ENCODE measurements at places on chromosomes 2 and 18.
A peak's percentile ranks its signal among the peaks of the same experiment; 100 is the strongest.

- DNase-seq = no peak
Measured at GRCh38 chr2:161100211-161100895, 59.9 kb upstream of the TANK start.

DNA sequence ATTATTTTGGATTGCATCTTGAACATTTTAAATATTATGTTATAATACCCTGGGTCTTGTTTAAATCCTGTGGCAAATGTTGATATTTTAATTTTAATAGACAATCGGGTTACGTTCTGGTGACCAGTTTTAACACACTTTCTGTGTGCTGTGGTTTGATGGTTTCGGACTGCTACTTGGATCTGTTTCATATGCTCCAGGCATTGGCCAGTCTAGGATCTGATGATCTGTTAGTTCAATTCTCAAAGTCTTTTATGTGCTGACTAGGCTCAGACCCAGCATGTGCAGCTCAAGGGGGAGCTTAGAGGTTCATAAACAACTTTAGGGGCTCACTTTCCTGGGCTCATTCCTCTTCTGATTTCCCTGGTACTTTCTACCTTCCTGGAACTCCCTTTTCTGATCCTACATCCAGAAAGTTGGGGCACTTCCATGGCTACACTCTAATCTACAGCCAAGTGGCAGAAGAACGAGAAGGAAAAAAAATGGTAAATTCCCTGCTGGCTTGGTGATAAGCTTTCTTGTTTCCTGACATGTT is 5.0 kb upstream of the ZBTB14 start:
- DNase-seq = no peak

GRCh38 chr2:130336877-130337734 is 5.6 kb upstream of the IMP4 start:
- peak; percentile 56 for DNase-seq

- no peak for DNase-seq
Measured at GRCh38 chr18:67428805-67429204, 87.7 kb downstream of the DSEL start.

DNA sequence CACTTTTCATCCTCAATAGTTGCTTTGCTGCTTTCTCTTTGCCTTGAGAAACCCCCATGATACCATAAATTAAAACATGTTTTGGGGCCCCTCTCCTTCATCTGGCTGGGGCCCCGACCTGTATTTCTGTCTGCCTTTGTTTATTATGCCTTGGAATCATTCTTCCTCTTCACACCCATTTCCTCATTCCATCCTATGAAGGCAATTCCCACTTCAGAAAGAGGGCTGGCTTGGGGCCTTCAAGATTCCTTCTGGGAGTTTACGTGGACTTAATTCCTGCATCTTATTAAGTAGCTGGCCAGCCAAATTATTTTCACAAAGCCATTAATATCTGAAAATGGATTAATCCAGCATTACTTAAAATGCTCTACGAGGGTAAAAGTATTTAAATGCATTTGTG is 6.8 kb upstream of the LRRTM1 start:
- no peak for DNase-seq

- DNase-seq = no peak
Measured at GRCh38 chr2:43075811-43076585, 150.4 kb downstream of the ZFP36L2 start.

- no peak for DNase-seq
Measured at GRCh38 chr2:235149240-235149659, 197.4 kb downstream of the SH3BP4 start.

GRCh38 chr2:26300234-26300925 is 45.6 kb upstream of the SELENOI start:
- DNase-seq = no peak

GRCh38 chr18:61572084-61572655 is 238.9 kb downstream of the CDH20 start:
- no peak for DNase-seq

DNA sequence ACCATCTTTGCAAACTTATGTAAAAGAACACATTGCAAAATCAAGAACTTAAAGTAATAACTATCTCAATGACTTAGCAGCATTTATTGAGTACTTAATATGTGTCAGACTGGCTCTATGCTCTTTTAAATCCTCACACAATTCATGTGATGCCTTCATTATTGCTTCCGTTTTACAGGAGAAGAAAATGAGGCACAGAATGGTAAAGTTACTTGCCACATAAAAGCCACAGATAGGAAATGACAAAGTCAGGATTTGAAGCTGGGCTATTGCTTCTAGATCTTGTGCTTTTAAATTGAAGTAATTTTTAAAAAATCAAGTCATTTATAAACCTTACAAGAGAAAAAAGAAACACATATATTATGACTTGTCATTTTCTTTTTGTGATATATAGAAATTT is 174.2 kb downstream of the WDR7 start:
- no peak for DNase-seq

- DNase-seq = no peak
Measured at GRCh38 chr2:47076586-47077441, 78.3 kb downstream of the STPG4 start.

DNA sequence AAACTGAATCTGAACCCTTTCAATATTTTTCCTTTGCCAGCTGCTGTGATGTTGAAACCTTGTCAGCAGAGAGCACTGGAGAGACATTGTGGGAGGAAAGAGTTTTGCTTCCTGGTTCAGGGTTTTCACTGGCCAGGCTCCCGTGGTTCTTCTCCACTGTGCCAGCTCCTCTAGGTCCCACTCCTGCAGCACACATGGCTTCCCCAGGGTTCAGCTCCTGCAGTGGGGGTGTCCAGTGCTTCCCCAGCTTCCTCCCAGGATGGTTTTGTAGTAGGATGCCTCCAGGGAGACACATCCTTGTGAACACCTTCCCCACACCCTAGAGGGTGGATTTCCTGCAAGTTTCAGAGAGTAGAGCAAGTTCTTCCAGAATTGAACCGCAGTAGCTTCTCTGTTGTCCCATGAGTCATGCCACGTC is 24.0 kb upstream of the SULT1C3 start:
- DNase-seq = no peak

- DNase-seq = peak; percentile 48
Measured at GRCh38 chr2:136378712-136379595, 261.0 kb upstream of the CXCR4 start.

DNA sequence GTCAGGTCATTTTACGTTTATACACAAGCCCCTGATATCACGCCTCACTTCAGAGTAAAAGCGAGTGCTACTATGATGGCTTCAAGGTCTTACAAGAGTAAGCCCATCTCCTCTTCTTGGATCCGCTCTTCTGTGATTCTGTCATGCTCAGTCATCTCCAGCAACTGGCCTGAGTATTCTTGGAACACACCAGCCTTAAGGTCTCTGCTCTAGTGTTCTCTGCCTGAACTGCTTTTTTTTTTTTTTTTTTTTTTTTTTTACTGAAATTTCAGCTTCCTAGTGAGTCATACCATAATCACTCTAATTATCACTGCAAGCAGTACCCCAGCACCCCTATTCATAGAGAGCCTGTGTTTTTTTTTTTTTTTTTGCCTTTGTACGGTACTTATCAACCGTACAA is 1228.9 kb downstream of the CNTNAP5 start:
- DNase-seq = no peak

- no peak for DNase-seq
Measured at GRCh38 chr2:187581125-187581896, 27.1 kb upstream of the TFPI start.

DNA sequence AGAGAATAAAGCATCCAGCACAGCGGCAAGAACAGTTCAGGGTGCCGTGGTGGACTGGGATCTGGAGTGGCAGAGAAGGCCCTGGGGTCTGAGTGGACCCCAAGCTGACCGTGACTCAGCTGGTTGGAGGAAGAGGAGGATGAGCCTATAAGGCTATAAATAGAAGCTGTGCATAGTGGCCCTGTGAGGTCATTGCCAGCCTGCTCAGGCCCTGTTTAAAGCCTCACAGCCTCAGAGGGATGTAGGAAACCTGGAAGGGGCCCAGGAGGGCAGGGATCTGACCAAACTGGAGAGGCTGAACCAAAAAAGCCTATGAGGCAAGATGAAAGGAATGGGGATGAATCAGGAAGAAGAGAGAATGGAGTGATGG is 11.3 kb upstream of the DES start:
- DNase-seq = no peak

- DNase-seq = peak; percentile 20
Measured at GRCh38 chr18:11851806-11852337, 659 bp downstream of the CHMP1B start.

DNA sequence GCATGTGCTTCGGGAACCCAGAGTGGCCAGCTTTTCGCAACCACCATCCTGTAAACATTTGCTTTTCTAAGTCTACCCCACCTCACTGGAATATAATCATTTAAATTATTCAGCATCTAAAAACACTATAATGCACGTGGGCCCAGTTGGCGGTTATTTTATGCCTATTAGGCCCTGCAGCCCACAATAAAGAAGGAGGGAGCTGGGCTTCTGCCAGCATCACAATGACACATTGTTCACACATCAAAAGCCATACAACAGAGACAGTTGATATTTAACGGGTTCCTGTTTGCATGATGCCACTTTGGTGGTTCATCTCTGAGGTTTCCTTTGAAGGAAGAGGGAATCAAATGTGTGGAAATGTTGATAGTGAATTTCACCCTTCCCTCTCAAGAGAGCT is 916.0 kb upstream of the CELF4 start:
- no peak for DNase-seq

- no peak for DNase-seq
Measured at GRCh38 chr2:179543361-179543901, 278.8 kb upstream of the SESTD1 start.

GRCh38 chr2:184444217-184444616 is 154.1 kb upstream of the ZNF804A start:
- DNase-seq = no peak

DNA sequence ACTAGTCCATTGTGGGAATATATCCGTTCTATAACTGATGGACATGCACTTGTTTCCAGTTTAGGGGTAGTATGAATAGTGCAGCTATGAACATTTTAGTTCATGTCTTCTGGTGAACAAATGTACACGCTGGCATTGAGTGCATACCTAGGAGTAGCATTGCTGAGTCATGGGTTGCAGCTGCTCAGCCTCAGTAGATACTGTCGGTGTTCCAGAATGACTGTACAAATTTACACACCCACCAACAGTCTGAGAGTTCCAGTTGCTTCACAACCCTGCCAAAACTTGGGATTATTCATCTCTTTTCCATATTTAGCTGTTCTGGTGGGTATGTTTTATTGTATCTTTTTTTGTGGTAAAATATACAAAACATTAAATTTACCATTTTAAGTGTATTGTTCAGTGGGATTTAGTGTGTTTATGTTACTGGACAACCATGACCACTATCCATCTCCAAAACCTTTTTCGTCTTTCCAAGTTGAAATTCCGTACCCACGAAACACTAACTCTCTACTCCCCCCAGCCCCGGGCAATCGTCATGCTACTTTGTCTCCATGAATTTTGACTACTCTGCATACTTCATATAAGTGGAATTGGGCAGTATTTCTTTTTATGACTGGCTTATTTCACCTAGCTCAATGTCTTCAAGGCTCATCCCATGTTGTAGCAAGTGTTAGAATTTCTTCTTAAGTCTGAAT is 281.0 kb downstream of the PRKCE start:
- no peak for DNase-seq

DNA sequence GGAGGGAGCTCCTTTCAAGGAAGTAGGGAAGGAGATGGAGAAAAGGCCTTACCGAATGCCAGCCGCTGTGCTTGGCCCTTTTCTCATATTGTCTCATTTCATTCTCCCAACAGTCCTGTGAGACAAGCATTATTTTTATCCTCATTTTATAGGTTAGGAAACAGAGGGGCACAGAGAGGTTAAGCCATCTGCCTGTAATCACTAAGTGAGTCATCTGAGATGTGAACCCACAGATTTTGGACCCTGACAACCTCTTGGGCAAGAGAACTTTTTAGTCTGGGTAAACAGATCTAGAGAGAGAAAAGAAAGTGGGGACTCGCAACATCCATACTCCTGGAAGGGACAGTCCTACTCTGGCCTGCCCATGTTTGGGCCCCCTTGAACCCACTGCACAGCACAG is 91.7 kb upstream of the LCLAT1 start:
- DNase-seq = no peak

DNA sequence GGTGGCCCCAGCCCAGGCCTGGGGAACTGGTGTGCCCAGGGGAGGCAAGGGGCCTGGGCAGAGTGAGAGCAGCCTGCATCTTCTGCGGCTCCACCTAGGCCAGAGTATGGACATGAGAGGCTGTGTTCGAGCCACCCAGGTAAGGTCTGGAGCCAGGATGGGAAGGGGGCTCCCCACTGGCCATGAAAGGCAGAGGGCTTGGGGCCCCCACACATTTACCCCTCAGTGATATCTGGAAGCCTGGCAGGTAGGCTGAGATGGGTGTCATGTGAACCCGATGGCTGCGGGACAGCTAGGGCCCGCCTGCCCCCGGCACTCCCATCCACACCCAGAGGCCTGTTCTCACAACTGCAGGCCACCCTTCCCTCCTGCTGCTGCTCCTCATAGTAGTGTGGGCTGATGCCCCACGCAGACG is 13.2 kb downstream of the ADRA2B start:
- DNase-seq = no peak

DNA sequence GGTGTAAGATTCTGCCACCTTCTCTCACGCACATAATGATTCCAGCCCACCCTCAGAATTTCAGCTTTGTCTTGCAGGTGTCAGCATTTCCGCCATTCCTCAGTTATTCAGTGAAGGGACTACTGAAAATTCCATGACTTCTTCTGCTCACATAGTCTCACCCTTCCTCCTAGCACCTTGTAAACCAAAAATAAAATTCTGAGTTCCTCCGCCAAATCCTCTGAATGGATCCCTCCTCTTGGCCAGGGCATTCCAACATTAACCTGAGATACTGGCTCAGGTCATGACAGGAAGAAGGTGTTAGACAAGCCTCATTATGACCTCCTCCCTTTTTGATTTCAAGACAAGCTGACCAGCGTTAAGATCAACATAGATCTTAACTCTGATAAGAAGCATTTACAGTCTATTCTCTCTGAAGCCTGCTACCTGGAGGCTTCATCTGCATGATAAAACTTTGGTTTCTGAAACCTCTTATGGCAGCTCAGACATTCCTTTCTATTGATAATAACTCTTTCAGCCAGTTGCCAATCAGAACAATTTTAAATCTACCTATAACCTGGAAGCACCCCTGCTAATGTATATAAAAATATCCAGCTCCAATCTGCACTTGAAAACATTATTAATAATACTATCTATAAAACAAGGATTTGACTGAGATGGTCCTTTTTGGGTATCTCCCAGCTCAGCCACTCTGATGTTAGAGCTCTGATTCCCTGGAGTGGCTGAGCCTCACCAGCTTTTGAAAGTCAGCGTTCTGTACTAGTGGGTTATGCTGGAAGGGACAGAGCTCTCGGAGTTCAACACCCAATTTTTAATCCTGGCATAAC is 136.4 kb upstream of the APCDD1 start:
- no peak for DNase-seq

DNA sequence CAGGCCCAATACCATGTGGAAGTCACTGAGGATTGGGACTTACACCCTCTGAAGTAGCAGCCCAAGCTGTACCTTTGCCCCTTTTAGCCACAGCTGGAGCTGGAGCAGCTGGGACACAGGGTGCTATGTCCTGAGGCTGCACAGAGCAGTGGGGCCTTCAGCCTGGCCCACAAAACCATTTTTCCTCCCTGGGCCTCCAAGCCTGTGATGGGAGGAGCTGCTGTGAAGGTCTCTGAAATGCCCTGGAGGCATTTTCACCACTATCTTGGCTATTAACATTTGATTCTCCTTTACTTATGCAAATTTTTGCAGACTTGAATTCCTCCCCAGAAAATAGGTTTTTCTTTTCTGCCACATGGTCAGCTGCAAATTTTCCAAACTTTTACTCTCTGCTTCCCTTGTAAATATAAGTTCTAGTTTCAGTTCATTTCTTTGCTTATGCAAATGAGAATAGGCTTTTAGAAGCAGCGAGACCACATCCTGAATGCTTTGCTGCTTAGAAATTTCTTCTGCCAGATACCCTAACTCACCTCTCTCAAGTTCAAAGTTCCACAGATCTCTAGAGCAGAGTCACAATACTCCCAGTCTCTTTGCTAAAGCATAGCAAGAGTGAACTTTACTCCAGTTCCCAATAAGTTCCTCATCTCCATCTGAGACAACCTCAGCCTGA is 213.8 kb upstream of the MGAT5 start:
- DNase-seq = no peak

Measured in stimulated activated CD4-positive, alpha-beta T cell treated with anti-CD3 and anti-CD28 coated beads, Interleukin-15, amount 100 ng/mL, for 1 hour (primary cell).